ENCODE measurements at places on chromosomes 11 and 22.

DNA sequence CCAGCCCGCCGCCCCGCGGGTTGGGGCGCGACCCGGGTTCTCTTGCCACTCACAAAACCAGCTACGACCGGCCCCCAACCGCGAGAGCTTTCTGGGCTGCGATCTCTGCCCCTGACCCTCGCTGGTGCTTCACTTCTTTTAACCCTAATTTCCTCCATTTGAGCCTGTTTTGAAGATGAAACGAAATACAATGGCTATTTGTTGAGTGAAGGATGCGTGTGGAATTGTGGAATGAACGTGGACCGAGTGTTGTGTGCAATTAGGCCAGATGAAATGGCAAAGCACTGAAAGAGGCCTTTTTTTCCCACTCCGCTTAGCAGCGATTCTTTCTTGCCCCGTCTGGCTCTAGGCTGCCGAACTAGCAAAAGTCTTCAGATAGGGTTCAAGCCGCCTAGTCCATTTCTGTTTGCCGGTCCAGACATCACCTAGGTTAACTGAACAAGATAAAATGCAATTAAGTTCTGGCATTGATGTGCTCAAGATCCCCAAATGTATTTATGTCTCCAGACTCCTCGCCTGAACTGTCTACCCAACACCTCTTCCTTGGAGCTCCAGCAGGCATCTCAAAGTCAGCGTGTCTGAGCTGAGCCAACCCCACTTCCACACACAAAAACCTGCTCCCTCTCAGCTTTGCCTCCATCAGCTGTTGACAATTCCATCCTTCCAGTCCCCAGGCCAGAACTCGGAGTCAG is 471 bp upstream of the TMEM184B start:
- DNase-seq = peak; percentile 75

GRCh38 chr11:117803896-117804295 is 6.9 kb upstream of the DSCAML1 start:
- no peak for DNase-seq

- no peak for DNase-seq
Measured at GRCh38 chr11:67056267-67057204, at the start of gene RHOD. RHOD (plus strand) TSS chr11:67056847; CDS start chr11:67056903, 56 bp downstream.

- no peak for DNase-seq
Measured at GRCh38 chr22:48141301-48141700, 1378.9 kb downstream of the TBC1D22A start.

DNA sequence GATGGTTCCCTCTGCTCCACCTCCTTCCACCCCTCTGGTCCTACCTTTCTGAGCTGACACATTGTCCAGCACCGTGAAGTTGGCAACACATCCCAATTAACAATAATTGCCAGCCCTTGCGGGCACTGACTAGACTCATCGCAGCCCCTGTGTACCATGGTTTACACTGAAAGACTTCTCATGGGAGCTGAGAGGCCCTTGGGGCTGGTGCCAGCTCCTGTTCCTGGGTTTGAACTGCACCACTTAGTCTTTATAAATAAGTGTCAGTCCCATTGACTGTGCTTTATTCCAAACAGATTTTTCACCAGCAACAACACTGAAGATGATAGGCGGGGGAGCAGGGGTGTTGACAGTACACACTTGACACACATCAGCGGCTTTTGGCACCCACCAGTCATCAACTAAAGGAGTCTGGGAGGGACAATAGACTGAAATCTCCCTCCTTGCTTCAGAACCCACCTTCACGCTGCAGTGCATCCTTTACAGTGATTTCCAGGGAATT is 447.3 kb downstream of the NTM start:
- no peak for DNase-seq

DNA sequence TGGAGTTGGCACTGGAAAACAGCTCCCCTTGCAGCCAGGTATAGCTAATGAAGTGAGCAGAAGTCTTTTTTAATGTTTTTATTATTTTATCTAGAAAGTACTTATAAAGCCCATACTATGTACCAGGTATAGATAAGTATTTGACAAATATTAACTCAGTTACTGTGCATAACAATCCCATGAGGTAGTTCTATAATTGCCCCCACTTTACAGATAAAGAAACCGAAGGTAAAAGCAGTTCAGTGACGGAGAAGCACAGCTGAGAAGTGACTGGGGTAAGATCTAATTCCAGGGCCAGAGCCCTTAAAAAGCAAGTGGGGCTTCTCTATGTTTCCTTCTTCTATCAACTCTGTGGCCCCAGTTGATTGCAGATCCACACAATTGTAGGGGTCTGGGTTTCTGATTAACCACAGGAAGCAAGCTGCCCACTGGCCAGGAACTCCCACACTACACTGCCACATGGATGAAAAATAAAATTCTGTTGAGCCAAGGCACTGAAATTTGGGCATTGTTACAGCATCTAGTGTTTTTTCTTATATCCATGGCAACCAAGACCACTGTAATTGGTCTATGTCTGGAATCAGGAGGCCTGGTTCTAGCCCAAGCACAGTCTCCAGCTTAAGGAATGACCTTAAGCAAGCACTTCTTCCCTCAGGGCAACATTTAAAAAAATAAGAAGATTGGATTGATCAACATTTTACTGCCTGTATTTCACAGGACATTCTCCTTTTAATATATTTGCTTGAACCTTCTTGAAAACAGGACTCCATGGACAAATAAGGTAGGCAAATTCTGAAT is 55.3 kb upstream of the TEAD1 start:
- no peak for DNase-seq

- DNase-seq = no peak
Measured at GRCh38 chr22:36986242-36986821, 32.9 kb downstream of the TST start.

GRCh38 chr11:59261150-59261549 is 48.4 kb upstream of the MPEG1 start:
- DNase-seq = no peak

All from C1 segment of cervical spinal cord (tissue), 14 donors.